NCI-H1105 treated with DMSO at 0.1 percent for 48 hours (cell line): ENCODE measurements at places on chromosomes 12 and 14.

GRCh38 chr12:95674631-95675030, 115.9 kb downstream of the NTN4 start:
- peak; percentile 99 for DNase-seq

- peak; percentile 3 for DNase-seq
Measured at GRCh38 chr12:121894633-121895032, 6.0 kb downstream of the PSMD9 start.

DNA sequence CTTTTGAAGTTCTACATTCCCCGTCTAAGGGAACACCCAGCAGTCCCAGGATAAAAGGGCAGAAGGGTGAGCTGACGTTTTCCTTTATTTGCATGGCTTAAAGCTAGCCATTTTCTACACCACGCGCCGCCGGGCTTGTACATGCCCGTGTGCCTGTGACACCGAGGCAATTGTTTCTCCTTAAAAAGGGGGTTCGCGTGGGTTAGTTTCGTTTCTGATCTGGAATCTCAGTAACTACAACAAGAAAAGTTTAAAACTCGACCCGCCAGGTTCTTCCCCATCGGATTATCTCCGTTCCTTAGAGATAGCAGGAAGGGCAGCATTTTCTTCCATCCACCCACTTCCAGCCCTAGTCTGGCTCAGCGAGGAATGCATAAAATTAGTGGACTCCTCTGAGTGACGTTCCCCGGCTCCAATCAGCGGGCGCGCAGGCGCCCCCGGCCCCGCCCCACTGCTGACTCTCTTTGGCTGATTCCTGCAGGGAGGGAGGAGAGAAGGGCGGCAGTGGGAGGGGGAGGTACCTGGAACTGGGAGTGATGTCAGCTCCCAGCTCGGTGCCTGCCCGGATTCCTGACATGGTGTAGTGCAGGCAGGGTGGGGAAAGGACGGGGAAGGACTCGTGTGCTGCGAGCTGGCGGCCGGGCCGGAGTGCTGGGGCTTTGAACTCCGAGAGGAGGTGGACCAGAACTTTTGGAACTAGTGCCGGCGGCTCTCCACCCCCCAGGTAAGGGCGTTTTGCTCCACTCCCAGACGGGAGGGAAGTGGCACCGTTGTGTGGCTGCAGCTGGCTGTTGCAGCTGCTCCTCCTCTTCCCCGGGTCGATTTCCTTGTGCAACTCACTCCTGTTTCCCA, at the start of gene PPFIBP1:
Gene PPFIBP1, plus strand, starts transcription at position 565 of the 852 bp plus-strand sequence. CDS start 109,191 bp downstream, outside the sequence.
- DNase-seq = peak; percentile 93

GRCh38 chr14:102095871-102096568, 9.2 kb upstream of the HSP90AA1 start:
- no peak for DNase-seq

DNA sequence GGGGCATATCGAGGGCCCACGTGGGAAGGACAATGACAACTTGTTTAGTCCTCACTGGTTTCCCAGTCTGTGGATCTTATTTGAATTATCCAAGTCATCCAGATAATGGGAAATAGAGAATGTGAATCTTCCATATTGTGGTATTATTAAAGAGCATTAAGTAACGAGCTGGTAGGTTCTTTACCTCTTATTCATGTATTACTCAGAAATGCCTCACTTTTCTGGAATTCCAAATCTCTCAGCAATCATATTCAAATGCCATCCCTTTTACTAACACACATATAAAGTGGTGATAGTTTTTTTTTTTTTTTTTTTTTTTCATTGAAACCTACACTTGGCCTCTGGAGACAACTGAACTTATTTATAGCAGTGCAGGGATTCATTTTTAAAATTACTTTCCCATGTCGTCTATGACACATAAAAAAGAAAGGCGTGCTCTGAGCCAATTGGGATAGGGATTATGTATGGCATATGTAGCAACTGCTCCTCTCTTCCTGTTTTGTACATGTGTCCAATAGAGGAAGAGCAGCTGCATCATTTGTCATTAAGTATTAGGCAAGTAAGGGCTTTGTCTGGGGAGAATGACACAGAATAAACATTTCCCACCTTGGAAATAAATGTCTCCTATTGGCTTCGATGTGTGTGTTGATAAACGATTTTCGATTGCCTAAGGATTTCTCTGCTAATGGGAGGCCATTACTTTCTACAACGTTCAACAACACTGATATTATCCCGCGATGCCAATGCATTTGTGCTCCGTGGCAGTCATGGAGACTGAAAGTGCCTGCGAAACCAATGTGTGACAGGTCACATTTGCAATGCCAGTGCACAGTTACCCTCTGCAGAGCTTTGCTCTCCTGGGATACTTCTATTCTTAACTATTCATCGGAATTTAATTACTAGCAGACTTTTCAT, 78.6 kb upstream of the IFNG-AS1 start:
- DNase-seq = no peak

GRCh38 chr12:121009741-121010140, 6.5 kb downstream of the C12orf43 start:
- peak; percentile 45 for DNase-seq

DNA sequence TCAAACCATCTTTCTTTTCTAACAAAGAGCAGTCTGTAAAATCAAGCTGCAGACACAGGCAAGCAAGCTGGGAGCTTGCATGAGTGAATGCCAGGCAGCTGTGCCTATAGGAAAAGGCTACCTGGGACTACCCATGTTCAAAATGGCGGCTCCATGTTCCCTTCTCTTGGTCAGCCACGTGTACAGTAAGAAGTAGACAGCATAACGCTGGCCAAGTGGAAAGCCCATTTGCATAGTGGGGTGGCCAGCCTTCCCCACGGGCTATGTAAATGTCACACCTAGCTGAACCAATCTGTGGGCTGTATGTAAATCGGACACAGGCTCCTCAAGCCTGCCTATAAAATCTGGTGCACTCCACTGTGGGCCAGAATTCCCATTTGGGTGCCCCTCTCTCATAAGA, 117.1 kb downstream of the SYT10 start:
- no peak for DNase-seq

- peak; percentile 84 for DNase-seq
Measured at GRCh38 chr12:13362260-13362841, 165.8 kb downstream of the EMP1 start.

DNA sequence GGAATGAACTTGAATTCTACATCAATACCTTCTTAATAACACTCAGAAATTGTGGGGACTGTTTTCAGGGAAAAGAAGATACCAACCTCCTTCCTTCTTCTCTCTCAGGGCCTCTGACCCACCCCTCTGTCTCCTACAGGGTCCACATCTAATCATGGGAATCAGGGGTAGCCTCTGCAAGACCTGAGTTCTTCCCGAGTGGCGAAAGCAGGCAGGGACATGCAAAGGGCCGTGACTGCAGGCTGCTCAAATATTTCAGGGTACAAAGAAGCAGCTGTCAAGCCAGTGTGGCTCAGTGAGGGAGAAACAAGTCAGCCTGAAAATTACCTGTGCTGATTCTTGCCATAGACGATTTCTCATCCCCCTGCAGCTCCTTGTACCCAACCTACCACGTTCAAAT, 123.1 kb upstream of the PARP11 start:
- DNase-seq = no peak

DNA sequence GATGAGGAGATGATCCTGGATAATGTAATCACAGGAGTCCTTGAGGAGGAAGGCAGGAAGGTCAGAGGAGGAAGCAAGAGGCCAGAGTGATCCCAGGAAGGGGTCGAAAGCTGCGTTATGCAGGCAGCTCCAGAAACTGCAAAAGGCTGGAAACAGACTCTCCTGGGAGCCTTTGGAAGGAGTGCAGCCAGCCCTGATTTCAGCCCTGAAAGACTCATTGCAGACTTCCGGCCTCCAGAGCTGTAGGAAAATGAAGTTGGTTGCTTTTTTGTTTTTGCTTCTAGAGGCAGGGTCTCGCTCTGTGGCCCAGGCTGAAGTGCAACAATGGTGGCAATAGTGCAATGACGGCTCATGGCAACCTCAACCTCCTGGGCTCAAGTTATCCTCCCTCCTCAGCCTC, 44.6 kb upstream of the FZD10 start:
- no peak for DNase-seq

- peak; percentile 21 for DNase-seq
Measured at GRCh38 chr14:81234278-81234677, 13.5 kb upstream of the GTF2A1 start.

- DNase-seq = no peak
Measured at GRCh38 chr12:42208574-42208973, 29.5 kb downstream of the YAF2 start.

- peak; percentile 79 for DNase-seq
Measured at GRCh38 chr14:22882529-22883172, 371 bp upstream of the REM2 start.

DNA sequence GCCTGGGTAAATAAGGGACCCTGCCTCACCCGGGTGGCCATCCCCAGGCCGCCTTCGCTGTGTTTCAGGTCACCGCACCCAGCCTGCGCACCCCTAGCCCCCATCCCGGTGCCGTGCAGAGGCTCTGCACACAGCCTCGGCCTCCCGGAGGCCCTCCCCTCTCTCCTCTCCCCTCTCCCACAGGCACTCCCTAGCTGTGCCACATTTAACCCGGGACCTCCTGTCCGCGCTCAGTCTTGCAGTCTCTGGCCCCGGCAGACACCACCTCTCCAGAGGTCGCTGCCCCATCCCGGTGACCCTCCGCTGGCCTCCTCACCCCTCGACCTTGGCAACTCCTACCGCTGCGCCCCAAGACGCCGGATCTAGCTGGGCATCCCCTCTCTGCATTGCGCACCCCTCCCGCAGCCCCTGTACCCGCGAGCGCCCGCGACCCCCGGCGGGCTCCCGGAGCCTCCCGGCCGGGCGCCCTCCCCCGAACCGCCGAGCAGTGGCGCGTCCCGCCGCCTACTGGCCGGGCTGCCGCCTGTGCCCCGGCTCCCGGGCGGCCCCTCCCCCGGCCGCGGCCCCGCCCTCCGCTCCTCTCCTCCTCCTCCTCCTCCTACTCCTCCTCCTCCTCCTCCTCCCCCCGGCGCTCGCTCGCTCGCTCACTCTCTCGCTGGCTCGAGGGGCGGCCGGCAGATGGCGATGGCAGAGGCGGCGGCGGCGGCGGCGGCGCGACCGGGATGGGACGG, 120.7 kb downstream of the AACS start:
- DNase-seq = peak; percentile 58

- DNase-seq = no peak
Measured at GRCh38 chr12:53241623-53242412, 9.8 kb upstream of the RARG start.

DNA sequence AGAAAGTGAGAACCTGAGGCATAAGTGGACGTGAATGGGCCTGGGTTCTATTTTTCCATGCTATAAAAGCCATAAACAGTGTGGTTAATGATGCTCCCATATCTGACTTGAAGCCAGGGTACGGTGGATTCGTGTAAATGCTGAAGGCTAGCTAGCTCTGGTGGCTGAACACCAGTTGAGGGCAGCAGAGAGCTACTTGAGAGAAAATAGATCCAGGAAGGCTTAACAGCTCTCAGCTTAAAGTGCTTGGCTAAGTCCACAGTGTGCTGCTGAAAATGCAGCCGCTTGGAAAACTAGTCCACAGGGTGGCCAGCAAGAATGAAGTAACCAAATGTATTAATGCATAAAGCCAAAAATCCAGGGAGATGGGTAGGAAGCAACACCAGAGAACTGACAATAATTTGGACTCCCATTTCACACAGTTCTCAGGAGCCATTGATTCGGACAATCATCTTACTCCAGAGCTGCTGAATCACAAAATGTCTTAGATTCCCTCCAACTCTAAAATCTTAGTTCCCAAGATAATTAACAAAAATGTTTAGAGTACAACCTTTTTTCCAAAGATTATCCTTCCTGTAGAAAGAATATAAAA, 15.0 kb upstream of the FOXG1 start:
- peak; percentile 61 for DNase-seq

DNA sequence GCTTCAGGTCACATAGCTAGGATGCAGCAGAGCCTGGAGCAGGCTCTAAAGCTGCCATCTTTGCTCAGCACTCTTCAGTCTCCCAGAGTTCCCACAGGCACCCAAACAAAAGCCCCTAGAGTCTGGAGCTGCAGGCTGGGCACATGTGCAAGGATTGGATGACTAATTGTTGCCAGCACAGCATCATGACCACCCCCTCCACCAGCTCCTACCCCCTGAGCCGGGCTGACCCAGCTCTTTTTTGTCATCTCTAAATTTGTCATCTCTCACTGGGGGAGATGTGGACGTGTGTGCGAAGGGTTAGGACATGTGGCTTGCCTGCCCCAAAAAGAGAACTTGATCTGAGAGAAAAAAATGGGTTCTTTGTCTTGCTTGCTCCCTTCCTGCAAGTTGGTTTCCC, 4.3 kb upstream of the MMP19 start:
- no peak for DNase-seq

GRCh38 chr14:56294128-56294527, 175.9 kb downstream of the PELI2 start:
- no peak for DNase-seq

DNA sequence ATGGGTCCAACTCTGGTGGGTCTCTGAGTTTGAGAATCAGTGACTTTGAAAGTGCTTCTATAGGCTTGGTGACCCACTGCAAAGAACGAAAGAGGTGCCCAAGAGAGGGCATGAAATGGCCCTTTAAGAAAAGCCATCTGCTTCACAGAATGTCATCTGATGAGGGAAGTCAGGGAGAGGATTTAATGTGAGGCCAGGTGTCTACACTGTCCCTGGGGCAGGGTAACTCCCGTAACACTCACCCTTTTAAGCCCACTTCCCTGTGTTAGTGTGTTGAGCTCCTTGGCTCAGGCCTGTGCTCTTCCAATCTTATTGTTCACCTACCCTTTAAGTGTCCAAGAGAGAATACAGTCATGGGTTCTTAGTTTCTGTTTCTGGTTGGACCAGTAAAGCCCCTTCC, 16.4 kb upstream of the SRSF5 start:
- DNase-seq = no peak

DNA sequence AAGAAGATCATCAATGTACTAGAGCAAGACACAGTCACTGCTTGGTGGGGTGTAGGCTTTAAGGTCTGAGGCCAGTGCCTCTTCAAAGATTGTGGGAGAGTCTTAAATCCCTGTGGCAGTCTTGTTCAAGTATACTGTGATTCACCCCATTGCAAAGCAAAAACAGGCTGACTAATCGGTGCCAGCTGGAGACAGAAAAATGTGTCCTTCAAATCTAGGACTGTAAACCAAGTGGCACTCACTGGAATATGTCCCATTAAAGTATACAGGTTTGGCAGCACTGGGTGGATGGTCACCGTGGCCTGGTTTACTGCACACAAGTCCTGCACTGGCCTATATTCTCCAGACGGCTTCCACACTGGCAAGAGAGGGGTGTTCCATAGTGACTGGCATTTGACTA, 1315.3 kb downstream of the TMEM121 start:
- no peak for DNase-seq

- DNase-seq = peak; percentile 40
Measured at GRCh38 chr12:106445959-106446358, 88.4 kb downstream of the POLR3B start.

GRCh38 chr12:49201595-49202295, 12.9 kb upstream of the TUBA1A start:
- peak; percentile 38 for DNase-seq

GRCh38 chr14:104787736-104788135, 7.8 kb downstream of the AKT1 start:
- no peak for DNase-seq

GRCh38 chr12:108099073-108099472, 30.0 kb upstream of the WSCD2 start:
- no peak for DNase-seq
